ENCODE measurements at places on chromosomes 11 and 22.

DNA sequence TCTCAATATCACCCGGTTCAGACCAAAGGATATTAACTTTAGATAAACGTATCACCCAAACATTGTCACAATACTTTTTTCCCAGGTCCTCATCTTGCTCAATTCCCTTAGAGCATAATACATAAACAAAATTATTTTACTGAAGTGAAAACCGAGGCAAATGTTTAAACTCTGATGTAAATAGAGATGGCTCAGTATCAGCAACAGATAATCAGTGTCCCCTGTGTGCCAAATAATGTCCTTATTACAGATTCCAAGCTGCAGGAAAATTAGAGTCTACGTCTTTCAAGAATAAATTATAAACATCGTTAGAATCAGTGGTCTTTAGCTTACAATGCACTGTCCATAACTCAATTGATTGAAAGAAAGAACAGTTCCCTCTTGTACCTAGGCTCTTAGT, 50.2 kb downstream of the DDI1 start:
- no peak for DNase-seq

DNA sequence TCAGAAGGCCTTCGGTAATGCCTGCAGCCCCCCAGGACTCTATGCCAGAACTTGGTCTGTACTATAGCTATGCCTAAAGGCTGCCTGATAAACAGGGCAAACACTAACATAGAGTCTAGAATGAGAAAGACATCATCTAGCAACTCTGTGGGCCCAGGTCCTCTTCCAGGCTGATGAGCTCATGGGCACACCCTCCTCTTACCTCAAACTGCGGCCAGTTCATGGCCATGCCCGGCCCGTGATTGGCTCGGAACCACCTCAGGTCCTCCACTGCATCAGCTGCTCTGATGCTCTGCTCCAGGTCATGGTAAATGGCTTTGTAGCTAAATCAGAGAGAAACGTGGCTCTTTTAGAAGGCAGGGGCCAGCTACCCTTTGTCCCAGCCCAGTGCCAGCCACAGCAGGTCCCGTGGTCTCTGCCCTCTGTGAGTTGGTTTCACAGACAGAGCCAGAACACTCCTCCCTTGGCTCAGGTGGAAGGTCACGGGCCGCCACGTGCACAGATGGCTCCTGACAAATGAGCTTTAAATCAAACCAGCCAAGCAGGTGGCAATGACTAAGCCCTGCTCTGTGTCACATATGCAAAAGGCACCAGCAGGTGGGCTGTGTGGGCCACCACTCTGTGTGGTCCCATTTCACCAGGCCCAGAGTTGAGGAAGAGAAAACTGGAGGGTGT, 25.0 kb upstream of the ARFGAP3 start:
- no peak for DNase-seq

GRCh38 chr22:40116496-40117200, 61.1 kb upstream of the TNRC6B start:
- DNase-seq, result peak; percentile 53

- DNase-seq, result no peak
Observed at GRCh38 chr11:88297863-88298262, 39.7 kb downstream of the CTSC start.
